ENCODE measurements at places on chromosomes 5 and 9. TPM values are rescaled to one million over a fixed set of nuclear protein-coding genes. Genes with fewer than 3 reads are reported as not detected.

The ENHO gene
- not detected for total RNA-seq

The MRNIP gene
- total RNA-seq: 10.6 TPM

The KCNN2 gene
- total RNA-seq: 1.8 TPM

The SPAG8 gene
- total RNA-seq: 2.4 TPM

The PPP2R2B gene
- under 0.01 TPM for total RNA-seq

The HACD4 gene
- 4.4 TPM for total RNA-seq

The SGCD gene
- 1.3 TPM for total RNA-seq

The NFIL3 gene
- 22.0 TPM for total RNA-seq

The CARD9 gene
- 1.9 TPM for total RNA-seq

The MUSK gene
- total RNA-seq: 0.15 TPM

The KLF9 gene
- total RNA-seq: 33.7 TPM

The MIER3 gene
- total RNA-seq: 6.1 TPM

The SLC6A18 gene
- not detected for total RNA-seq

The GHR gene
- total RNA-seq: 1.0 TPM

The GFPT2 gene
- total RNA-seq: 57.5 TPM

The PKD2L2 gene
- total RNA-seq: not detected

The CDKN2A gene
- total RNA-seq: 5.7 TPM

The ZMAT2 gene
- total RNA-seq: 25.6 TPM

The NR2F1 gene
- total RNA-seq: 95.8 TPM

The SPATA31D1 gene
- total RNA-seq: not detected

The SPATA31E1 gene
- not detected for total RNA-seq

The TSSK1B gene
- not detected for total RNA-seq

The CDH18 gene
- 0.34 TPM for total RNA-seq

The F2R gene
- 91.6 TPM for total RNA-seq

The PCDHB6 gene
- not detected for total RNA-seq

The RIGI gene
- 4.4 TPM for total RNA-seq

The DND1 gene
- 0.15 TPM for total RNA-seq

The SMU1 gene
- total RNA-seq: 16.1 TPM

The GLRA1 gene
- total RNA-seq: not detected

The HSPB3 gene
- total RNA-seq: not detected

The NOXA1 gene
- 0.17 TPM for total RNA-seq

The RICTOR gene
- 9.1 TPM for total RNA-seq

The GALNT12 gene
- 5.5 TPM for total RNA-seq

The NTRK2 gene
- under 0.01 TPM for total RNA-seq

The PDZD2 gene
- 1.3 TPM for total RNA-seq

All from bronchus fibroblast of lung (primary cell).